K562 (cell line): ENCODE measurements at places on chromosomes 13 and 19. TPM values are rescaled to one million over a fixed set of nuclear protein-coding genes. Genes with fewer than 3 reads are reported as not detected.

The KL gene
- total RNA-seq: 0.04 TPM in 1 of 2 replicates, not detected in the other

The MUC16 gene
- not detected in 2 replicates for total RNA-seq

GRCh38 chr13:68872338-68872737, 1235.3 kb upstream of the ATXN8OS start:
- H3K27ac ChIP-seq: no peak overlapping the region
- H3K36me3 ChIP-seq: no peaks in the 10 kb centered on the region
- H3K27me3 ChIP-seq: no peaks in the 10 kb centered on the region
- H3K4me1 ChIP-seq: no peaks in the 10 kb centered on the region

The KLK7 gene
- not detected in 2 replicates for total RNA-seq

GRCh38 chr19:1232652-1233072, 5.1 kb downstream of the CBARP start:
- H3K4me3 ChIP-seq: no peak overlapping the region
- H3K36me3 ChIP-seq: peaks cover 46% of the 10 kb centered on the region; the same call in 1 of the 3 replicates
- peak overlapping the region; percentile 2; the same call in 1 of the 3 replicates for H3K27ac ChIP-seq
- DNase-seq: no peak
- peaks cover 77% of the 10 kb centered on the region for H3K4me1 ChIP-seq
- H3K27me3 ChIP-seq: no peaks in the 10 kb centered on the region

GRCh38 chr13:43731296-43731695, 55.5 kb downstream of the ENOX1 start:
- H3K27me3 ChIP-seq: no peaks in the 10 kb centered on the region
- H3K4me3 ChIP-seq: no peak overlapping the region

DNA sequence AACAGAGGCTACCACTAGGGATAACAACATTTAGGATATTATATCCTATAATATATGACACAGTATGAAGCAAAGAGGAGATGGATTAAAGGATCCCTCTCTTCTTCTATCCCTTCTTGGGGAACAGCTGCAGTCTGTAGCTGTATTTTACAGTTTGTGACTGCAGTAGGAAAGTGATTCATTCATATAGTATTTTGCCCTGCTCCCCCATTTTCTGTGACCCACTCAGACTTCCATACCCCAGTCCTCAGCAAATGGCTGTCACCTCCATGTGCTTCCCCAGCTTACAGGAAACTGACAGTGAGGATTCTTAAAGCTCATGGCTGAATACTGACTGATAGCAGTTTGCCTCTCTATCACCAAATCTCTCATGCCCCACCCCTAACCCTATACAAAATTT, 27.5 kb downstream of the MICU2 start:
- H3K4me3 ChIP-seq: no peak overlapping the region
- H3K27me3 ChIP-seq: no peaks in the 10 kb centered on the region
- peak; percentile 14 for DNase-seq
- no peaks in the 10 kb centered on the region; the same call in 1 of the 2 replicates for H3K4me1 ChIP-seq
- H3K36me3 ChIP-seq: no peaks in the 10 kb centered on the region

The ZNF816 gene
- total RNA-seq: 12.0 and 15.5 TPM in 2 replicates

- DNase-seq: peak; percentile 83
- no peak overlapping the region for H3K27ac ChIP-seq
- no peak overlapping the region for H3K4me3 ChIP-seq
These were observed 9.4 kb downstream of the SIRT6 start for GRCh38 chr19:4172861-4173473.

DNA sequence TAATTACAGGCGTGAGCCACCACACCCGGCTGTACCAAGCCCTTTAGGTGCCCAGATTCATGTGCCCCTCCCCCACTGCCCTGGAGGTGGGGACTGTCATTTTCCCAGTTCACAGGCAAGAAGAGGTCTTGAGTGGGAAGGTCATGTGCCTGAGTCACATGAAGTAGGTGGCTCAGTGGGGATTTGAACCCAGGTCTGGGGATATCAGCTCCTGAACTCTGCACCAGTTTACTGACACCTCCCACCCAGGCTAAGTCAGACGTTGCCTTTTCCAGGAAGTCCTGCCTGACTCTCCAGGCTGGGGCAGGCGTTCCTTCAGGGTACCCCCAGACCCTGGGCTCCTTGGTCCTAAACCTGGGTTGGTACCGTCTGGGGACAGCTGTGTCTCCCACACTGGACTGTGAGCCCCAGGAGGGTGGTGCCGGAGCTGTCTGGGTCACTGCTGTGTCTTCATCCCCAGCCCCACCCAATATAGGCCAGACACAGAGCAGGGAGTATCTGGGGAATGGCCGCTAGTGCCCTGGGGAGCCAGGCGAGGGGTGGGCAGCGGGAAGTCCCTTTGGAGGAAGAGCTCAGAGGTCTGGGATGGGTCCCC, 8.6 kb downstream of the VASP start:
- peaks cover 41% of the 10 kb centered on the region for H3K4me1 ChIP-seq
- peak overlapping the region; percentile 73 for H3K27ac ChIP-seq
- H3K4me3 ChIP-seq: no peak overlapping the region
- no peak for DNase-seq

The SMIM44 gene
- total RNA-seq: not detected in 2 replicates

GRCh38 chr19:14023404-14024235, 4.3 kb upstream of the RLN3 start:
- no peaks in the 10 kb centered on the region for H3K27me3 ChIP-seq
- H3K4me1 ChIP-seq: peaks cover 22% of the 10 kb centered on the region
- DNase-seq: peak; percentile 87
- no peaks in the 10 kb centered on the region for H3K36me3 ChIP-seq
- peak overlapping the region; percentile 35 for H3K27ac ChIP-seq

The FREM2 gene
- total RNA-seq: 0.02 and 0.04 TPM in 2 replicates

The ZNF69 gene
- total RNA-seq: 2.6 and 4.1 TPM in 2 replicates

DNA sequence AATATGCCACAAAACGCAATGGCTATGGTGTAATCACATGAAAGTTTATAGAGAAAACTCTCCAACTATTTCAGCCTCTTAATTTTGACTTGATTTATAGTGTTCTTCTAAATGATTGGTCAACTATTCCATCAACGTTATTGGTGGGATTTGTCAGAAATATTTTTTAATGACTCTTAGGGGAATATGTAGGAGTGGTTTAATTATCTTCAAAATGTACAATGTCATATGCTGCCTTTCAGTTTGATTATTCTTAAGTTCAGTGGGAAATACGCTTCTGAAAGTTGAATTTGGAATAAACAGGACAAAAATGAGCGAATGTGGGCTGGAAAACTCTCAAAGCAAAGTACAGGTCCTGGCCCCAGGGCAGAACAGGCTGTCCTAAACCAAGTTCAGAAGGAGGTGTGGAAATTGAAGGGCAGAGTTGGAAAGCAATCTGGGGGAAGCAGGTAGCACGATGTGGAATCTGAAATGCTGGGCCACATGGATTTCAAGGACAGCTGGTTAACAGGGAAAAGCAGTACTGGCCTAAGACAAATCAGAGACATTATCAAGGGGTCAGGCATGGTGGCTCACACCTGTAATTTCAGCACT, 60.8 kb upstream of the MYCBP2 start:
- H3K4me1 ChIP-seq: no peaks in the 10 kb centered on the region
- DNase-seq: no peak
- H3K36me3 ChIP-seq: no peaks in the 10 kb centered on the region
- no peaks in the 10 kb centered on the region for H3K27me3 ChIP-seq
- H3K27ac ChIP-seq: no peak overlapping the region
- H3K4me3 ChIP-seq: no peak overlapping the region

- no peak overlapping the region for H3K27ac ChIP-seq
- no peaks in the 10 kb centered on the region for H3K36me3 ChIP-seq
- H3K4me3 ChIP-seq: no peak overlapping the region
- no peaks in the 10 kb centered on the region for H3K4me1 ChIP-seq
These were observed 90.8 kb upstream of the USP29 start for GRCh38 chr19:57028804-57029525.

DNA sequence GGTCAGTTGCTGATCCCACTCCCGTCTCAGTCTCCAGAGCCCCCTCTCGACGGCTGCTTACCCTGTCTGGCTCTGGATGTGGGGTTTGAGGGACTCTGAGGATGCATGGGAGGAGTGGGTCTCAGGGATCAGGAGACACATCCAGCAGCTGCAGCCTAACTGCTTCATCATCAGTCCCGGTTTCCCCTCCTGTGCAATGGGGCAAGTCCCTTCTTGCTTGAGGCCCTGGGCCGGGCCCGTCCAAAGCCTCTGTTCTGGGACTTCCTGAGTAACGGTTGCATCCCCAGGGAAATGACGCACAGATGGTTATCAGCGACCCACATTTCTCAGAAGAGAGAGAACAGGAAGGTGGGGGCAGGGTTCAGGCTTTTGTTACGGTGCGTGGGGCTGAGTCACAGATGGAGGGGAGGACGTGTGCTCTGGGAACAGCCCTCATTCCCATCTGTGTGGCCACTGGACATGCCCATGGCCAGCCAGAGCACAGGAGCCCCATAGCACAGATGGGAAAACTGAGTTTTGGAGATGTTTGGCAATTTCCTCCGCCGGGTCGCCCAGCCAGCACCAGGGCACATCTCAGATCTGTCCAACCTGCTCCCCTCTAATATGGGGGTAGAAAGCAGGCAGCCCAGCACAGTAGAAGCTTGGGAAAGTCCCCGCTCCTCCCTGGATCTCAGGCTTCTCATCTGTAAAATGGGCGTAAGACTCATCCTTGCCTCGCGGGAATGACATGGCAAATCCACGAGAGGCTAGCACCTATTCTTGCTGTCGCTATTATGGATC, 19.3 kb downstream of the GNA15 start:
- H3K36me3 ChIP-seq: no peaks in the 10 kb centered on the region
- peaks cover 10% of the 10 kb centered on the region for H3K4me1 ChIP-seq
- peak; percentile 97 for DNase-seq
- no peaks in the 10 kb centered on the region for H3K27me3 ChIP-seq
- H3K27ac ChIP-seq: peak overlapping the region; percentile 88

The LIM2 gene
- total RNA-seq: not detected in 2 replicates

The KIR3DL2 gene
- total RNA-seq: not detected in 2 replicates

DNA sequence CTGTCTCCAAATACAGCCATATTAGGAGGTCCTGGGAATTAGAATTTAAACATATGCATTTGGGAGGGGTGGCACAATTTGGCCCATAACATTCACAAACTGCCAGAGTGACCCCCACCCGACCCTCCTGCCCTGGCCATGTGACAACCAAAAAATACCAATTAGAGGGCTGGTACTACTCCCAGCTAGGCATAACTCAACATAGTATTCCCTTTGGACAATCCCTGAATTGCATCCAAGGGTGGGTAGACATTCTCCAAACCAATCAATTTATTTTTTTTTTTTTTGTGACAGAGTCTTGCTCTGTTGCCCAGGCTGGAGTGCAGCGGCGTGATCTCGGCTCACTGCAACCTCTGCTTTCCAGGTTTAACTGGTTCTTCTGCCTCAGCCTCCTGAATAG, 29.8 kb downstream of the CLEC17A start:
- no peak overlapping the region for H3K27ac ChIP-seq
- DNase-seq: no peak
- H3K27me3 ChIP-seq: peaks cover 13% of the 10 kb centered on the region
- H3K36me3 ChIP-seq: no peaks in the 10 kb centered on the region

The PNMA8A gene
- 14.9 and 16.3 TPM in 2 replicates for total RNA-seq

DNA sequence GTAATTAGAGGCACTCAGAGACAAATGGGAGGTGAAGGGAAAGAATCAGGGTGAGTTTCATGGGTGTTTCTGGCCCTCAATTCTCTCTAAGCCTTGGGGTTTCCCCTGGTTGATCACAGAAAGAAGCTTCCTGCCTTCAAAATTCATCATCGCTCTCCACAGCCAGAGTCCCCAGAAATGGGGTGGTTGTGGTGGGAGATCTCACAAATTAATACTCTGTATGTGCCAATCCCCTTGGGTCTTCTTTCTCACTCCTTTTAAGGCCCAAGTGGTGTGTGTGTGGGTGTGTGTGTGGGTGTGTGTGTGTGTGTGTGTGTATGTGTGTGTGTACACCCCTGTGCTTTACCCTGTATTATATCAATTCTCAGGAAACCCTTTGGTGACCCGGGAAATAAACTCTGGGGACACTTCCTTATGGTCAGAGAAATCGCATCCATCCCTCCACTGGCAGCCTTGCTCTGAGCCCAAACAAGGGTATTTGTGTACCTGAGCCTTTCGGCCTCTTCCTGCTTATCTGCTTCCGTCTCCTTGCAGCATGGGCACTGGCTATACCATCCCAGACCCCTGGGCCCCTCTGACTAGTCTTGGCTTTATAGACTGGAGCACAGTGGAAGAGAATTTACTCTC, 2.8 kb upstream of the FCGBP start:
- H3K36me3 ChIP-seq: no peaks in the 10 kb centered on the region
- H3K27ac ChIP-seq: no peak overlapping the region
- no peak overlapping the region for H3K4me3 ChIP-seq
- peaks cover 5% of the 10 kb centered on the region for H3K4me1 ChIP-seq
- no peak for DNase-seq

DNA sequence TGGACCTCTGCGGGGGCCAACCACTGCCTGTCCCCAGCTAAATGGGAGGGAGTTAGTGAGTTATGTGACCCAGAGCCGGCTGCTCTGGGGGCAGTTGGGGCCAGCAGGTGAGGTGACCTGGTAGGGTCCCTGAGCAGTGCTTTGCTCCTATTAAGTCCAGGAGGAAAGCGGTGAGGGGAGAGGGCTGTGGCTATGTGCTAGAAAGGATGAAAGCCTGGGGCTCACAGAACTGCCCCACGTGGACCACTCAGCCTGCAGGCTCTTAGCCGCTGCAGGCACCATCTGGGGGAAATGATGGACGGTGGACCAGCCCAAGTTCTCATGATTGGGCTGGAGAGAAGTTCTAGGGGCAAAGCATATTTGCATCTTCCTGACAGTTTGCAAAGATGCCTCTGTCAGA, 67.6 kb upstream of the ZNF536 start:
- peaks cover 6% of the 10 kb centered on the region; the same call in 1 of the 3 replicates for H3K27me3 ChIP-seq
- no peak overlapping the region for H3K27ac ChIP-seq
- no peak overlapping the region for H3K4me3 ChIP-seq
- no peak for DNase-seq
- no peaks in the 10 kb centered on the region for H3K36me3 ChIP-seq

The LILRA1 gene
- not detected in 2 replicates for total RNA-seq

The ASF1B gene
- total RNA-seq: 59.6 and 66.6 TPM in 2 replicates

DNA sequence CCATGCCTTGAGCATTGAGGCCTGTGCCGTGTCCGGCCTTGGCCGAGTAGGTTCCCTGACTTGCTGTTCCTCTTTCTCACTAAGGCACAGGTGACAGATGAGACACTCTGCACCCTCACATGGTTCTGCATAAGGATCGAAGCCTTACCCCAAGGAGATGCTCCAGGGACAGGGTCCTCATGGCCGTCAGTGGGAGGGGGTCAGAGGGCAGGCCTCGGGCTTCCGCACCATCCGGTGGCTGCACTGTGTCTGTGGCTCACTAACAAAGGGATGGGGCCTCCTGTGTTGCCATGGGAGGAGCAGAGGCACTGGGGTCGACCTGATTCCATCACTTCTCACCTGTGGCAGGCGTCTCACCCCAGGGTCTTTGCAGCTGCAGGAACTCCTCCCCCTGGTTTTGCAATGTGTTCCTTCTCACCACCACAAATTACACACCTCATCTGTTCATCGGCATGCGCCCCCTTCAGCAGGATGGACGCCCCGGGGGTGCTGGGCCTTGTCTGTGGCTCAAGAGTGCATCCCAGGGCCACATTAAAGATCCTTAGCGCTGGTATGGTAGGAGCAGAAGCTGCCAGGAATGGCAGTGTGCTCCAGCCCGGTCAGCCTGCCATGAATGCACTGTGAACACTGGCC, 113.3 kb upstream of the SOX1 start:
- no peak overlapping the region for H3K4me3 ChIP-seq
- peaks cover 29% of the 10 kb centered on the region for H3K27me3 ChIP-seq
- no peaks in the 10 kb centered on the region for H3K4me1 ChIP-seq
- no peak for DNase-seq
- no peaks in the 10 kb centered on the region for H3K36me3 ChIP-seq

The NLRP9 gene
- total RNA-seq: not detected in 2 replicates

The FFAR1 gene
- total RNA-seq: not detected in 2 replicates

GRCh38 chr13:50170447-50171037, 155.3 kb downstream of the KCNRG start:
- H3K27ac ChIP-seq: no peak overlapping the region
- H3K36me3 ChIP-seq: no peaks in the 10 kb centered on the region
- DNase-seq: no peak
